ENCODE measurements at places on chromosomes 2 and 18.

DNA sequence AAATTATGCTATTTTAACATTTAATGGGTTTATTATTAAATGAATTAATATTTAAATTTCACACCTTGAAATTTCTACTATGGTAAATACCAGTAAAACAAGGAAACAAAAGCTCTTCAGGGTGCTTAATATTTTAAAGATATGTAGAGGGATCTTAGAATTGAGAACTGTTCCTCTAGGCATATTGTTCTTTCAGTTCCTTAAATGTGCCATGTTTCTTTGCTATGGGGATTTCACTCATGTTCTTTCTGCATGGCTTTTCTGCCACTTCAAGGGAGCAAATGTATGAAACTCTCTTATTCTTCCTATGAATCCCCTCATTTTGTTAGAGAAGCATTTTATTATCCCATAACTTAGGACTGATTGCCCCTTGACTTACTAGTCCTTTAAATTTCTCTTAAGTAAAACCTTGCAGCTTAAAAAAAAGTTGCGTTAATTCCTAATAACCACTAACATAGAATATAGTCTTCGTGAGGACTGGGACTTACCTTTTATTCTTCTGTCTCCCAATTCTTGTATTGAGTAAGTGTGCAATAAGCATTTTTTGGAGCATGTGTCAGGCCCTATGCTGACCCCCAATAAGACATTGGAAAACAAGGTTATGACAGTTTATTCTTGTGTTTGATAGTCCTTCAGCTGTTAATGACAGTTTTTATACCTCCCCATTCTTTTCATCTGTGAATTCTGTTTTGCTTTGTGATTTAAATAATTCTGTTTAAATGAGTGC is 95.7 kb downstream of the BIRC6 start:
- no peak for DNase-seq

DNA sequence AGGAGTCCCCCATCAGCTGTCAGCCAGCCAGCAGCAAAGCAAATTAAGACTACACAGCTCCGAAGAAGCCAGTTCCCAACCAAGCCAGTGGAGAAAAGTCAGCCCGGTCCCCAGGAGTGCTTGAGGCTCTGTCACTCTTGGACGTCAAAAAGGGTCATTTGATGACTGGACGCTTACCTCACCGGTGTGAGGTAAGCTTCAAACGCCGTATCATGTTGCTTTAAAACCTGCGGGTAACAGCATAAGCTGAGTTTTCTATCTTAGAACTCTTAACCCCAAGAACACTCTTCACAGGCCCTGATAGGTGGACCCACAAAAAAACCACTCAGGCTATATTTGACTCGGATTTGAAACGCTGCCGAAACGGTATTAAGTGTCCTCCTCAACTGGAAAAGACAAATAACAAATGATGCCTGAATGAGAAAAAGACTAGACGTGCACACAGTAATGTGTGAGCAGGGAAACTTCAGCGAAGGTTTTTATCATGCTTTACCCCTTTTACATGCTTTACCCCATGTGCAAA is 682 bp upstream of the LNPK start:
- no peak for DNase-seq

DNA sequence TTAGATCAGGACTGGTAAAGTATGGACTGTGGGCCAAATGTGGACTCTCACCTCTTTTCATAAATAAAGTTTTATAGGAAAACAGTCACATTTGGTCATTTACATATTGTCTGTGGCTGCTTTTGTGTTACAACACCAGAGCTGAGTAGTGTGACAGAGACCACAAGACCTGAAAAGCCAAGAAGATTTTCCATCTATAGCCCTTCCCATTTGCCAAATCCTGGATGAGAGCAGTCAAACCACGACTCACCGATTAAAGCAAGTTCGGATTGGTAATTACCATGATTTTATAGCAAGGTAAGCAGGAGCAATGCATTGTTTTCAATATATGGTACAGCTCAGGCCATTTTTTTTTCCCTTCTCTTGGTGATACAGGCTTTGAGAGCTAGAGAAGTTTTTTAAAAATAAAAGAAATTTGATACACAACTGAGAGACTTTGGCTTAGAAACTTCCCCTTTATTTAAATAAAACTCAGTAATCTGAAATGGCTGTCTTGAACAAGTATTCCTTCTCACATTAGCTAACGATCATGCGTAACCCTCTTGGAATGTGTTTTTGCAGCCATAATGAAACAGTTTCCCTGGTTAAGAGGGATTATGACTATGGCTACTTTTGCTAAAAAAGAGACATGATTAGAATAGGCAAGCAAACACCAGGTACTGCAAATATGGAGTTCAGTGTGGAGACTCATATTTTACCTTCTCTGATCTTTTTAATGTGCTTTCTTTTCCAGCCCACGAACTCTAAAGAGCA is 9.5 kb upstream of the MALL start:
- no peak for DNase-seq

DNA sequence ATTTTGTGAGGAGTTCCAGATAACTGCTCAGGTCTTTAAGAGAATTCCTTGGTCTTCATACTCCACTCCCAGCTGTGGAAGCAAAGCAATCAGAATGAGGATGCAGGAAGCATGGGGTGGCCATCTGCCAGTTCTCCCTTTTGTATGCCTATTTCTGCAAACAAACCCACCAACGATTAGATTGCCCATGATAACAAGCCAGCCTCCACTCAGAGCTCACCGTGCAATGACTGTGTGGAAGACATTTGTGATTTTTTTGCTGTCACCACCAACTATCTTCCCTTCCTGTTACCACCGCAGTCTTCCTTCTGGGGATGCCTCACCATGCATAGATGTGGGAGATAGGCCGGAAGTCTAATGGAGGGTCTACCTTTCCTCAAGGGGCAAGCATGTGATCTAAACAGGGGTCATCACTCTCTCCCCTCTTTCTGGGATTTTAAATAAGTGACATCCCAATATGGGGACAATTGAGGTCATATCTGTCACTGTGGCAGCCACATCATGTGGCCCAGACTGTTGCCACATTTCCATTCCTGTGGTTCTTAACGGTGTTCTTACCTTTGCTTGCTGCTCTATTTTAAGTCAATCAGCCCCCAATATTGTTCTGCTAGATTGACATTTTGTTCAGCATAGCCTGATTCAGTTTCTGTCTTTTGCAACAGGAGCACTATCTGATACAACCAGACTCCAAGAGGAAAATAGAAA is 4.4 kb downstream of the AFF3 start:
- DNase-seq: no peak

DNA sequence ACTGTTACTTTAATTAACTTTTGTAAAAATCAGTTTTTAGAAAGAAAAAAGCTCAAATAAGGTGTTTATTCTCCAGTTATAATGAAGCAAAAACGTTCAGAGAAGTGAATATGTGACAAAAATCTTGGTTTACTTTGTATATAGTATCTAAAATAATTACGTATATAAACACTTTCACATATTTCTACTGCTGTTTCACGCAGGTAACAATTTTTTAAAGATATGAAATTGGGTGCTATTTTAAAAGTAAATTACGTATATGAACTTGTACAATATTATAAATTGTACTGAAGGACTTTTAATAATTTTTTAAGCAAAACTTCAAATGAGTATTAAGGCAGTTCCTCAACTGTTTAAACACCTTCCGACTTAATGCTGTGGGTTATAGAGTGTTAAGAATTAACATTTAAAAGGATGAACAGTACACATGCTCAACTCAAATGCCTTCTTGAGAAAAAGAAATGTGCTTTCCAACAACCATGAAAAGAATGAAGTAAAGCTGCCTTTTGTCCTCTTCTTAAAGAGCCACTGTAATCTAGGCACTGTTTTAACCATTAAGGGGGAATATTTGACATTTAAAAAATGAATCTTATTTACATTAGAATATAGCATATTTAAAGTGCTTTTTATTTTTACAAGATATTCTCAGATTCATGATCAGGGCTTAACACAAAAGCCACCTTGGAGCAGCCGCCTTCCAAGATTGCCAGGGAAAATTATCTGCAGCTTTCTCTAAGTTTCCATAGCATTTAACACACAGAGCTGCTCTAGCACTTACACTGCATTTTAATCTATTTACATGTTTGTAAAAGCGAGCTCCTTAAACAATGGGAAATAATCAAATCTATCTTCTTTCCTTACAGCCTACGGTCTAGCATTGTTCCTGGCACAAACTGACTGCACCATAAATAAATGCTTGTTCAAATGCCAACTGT is 56.5 kb upstream of the CDKL4 start:
- no peak for DNase-seq

DNA sequence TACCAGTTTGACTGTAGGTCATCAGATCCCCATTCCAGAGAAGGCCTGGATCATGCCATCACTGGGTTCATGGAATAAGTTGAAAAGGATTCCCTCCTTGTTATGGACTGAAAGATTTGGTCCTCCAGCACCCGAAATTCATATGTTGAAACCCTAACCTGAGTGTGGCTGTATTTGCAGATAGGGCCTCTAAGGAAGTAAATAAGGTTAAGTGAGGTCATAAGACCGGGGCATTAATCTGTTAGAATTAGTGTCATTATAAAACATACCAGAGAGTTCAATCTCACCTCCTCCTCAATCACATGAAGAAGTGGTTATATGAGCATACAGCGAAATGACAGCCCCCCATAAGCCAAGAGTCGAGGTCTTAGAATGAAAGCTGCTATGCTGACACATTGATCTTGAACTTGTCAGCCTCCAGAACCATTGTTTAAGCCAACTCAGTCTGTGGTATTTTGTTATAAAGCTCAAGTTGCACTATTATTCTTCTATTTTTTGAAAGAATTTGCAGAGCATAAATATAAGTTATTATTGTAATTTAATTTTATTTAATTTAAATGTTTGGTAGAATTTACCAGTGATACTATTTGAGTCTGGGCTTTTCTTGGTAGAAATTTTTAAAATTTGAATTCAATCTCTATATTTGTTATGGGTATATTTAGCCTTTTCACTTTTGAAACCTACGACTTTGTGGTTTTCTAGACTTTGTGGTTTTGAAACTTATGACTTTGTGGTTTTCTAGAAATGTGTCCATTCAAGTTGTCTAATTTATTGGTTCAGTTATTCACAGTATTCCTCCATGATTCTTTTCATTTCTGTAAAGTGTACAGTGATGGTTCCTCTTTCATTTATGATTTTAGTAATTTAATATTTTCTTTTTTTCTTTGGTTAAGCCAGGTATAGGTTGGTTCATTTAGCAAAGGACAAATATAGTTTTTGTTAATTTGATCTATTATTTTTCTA is 1206.7 kb upstream of the CDH2 start:
- DNase-seq: no peak

GRCh38 chr2:69731147-69731970 is 10.6 kb upstream of the ANXA4 start:
- no peak for DNase-seq

- DNase-seq: no peak
Observed at GRCh38 chr2:127166231-127166860, 53.8 kb downstream of the CYP27C1 start.

DNA sequence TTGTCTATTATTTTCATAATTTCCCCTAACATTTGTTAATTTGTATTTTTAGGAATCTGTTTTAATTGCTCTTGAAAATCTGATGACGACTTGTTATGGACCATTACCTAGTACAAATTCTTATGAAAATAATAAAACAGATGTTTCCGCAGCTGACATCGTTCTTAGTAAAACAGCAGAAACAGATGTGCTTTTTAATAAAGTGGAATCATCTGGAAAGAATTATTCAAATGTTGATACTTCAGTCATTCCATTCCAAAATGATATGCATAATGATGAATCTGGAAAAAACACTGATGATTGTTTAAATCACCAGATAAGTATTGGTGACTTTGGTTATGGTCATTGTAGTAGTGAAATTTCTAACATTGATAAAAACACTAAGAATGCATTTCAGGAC is 69.9 kb downstream of the PMS1 start:
- no peak for DNase-seq

GRCh38 chr18:26089293-26090129 is 902 bp downstream of the SS18 start:
- DNase-seq: no peak

- DNase-seq: no peak
Observed at GRCh38 chr2:238716585-238716984, 131.3 kb upstream of the TWIST2 start.

DNA sequence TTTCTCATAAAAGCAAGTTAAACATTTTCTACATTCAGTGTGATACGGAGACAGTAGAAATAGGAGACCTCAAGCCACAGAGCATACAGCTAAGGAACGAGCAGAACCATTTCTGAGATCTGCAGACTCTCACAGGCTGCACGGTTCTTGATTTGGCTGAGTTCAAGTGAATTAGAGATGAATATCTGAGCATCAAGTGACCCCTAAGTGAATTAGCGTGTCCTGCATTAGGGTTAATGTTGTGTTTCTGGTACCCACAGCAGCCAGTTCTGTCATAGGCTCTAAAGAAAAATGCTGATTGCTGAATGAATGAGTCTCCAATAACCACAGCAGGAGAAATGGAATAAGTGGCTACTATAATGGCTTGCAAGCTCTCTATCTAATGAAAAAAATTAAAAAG is 265.9 kb upstream of the SYT4 start:
- no peak for DNase-seq
